ENCODE measurements at places on chromosomes 7 and 10.
A peak's percentile ranks its signal among the peaks of the same experiment; 100 is the strongest.

GRCh38 chr10:105138358-105138757, 497.3 kb downstream of the SORCS3 start:
- DNase-seq = no peak

GRCh38 chr10:120131183-120131582, 238.7 kb downstream of the SEC23IP start:
- DNase-seq = peak; percentile 9

DNA sequence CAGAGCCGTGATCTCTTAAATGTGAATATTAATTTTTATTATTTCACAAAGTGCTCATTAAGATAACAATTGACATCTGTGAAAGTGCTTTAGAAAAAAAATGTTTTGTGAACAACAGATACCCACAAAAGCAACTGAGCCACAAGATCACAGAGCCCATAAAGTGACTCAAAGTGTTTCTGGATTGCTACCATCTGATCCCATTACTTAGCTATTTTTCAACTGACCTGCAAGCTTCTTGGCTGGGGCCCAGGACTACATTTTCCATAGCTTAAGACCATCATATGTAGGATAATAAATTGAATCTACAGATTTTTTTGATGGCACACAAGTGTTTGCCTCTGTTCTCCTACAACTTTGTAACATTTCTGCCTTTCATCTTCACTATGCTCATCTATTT, 674.4 kb downstream of the PHTF2 start:
- DNase-seq = no peak

DNA sequence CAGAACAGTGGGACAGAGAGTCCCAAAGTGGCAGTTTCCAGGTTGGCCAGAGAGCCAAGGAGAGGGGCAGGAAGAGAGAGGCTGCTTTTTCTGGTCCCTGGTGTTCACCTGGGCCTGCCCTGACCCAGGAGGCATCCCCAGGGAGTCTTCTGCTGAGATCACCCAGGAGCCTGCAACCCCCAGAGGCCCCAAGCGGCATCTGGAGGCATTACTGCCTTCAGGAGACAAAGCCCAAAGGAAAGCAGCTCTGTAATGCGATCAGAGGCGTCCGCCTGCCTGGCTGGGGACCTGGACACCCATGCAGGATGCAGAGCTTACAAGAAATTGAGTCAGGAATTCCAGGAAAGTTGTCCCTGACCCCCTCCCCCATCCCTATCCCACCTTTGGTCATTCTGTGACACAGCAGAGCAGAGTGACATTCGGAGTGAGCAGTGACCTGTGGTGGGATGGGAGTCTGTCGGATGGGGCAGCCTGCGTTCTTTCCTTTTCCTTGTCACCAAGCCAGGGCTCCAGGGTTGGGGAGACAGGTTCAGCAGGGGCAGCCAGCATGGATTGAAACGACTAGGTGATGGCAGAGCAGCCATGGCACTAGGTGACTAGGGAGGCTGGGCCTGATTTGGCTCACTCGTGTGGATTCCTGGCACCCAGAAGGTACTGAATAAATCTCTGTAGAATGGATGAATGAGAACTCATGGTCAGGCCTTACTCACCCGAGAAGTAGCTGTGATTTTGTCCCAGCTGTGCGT, 10.4 kb downstream of the UNC5B start:
- no peak for DNase-seq

GRCh38 chr10:61232780-61233179, 220.4 kb downstream of the TMEM26 start:
- DNase-seq = no peak

- DNase-seq = no peak
Measured at GRCh38 chr10:114393482-114393881, 10.8 kb downstream of the AFAP1L2 start.

DNA sequence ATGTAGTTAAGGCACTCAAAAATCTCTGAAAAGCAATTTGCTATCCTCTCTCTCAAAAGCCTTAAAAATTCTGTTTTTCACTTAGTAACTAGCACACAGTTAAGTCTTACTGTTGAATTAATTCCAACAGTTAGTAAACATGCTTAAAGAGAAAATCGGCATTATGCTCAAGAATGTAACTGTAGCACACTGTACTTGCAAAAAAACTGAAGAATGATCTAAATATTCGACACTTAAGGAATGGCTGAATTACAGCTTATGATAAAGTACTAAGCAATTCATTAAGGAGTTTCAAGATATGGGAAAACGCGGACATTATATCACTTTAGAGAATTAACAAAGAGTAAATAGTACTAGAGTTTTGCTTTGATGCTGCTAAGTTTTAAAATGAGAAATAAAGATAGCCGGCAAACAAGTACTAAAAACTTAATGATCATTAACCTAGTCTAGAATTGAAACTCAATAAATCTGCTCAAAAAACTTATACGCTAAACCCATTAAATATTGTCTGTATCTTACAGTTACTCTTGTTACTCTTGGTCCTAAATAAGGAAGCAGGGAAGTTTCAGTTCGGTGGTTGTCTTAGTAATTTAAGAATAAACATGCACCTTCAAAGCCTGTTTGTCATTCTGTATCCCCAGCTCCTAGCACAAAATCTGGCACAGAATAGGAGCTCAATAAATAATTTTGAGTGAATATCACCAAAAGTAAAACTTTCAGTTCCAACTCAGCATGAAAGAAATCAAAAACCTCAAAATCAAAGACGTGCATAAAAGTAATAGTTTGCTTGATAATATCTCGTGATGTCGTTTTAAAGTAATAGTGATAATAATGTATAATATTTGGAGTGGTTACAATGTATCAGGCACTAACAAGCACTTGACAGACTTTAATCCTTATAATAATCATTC, 1.2 kb downstream of the TRDMT1 start:
- peak; percentile 72 for DNase-seq

DNA sequence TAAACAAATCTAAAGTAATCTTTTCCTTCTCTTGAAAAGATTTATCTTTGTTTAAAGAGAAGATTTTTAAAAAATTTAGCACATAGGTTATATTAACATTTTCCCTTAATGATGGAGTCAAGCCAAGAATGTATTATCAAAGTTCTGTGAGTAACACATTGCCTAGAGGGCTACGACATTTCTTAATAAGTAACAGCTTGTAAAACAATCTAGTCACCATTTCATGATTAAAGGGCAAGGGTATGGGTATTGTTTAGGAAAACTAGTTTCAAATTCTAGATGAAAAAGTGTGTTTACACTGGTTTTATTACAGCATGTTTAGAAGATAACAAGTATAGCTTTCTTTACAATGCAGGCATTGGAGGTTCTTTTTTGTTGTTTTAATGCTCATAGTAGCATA, 28.6 kb upstream of the LAMB4 start:
- no peak for DNase-seq

- no peak for DNase-seq
Measured at GRCh38 chr7:101608772-101609713, 20.1 kb downstream of the MYL10 start.

DNA sequence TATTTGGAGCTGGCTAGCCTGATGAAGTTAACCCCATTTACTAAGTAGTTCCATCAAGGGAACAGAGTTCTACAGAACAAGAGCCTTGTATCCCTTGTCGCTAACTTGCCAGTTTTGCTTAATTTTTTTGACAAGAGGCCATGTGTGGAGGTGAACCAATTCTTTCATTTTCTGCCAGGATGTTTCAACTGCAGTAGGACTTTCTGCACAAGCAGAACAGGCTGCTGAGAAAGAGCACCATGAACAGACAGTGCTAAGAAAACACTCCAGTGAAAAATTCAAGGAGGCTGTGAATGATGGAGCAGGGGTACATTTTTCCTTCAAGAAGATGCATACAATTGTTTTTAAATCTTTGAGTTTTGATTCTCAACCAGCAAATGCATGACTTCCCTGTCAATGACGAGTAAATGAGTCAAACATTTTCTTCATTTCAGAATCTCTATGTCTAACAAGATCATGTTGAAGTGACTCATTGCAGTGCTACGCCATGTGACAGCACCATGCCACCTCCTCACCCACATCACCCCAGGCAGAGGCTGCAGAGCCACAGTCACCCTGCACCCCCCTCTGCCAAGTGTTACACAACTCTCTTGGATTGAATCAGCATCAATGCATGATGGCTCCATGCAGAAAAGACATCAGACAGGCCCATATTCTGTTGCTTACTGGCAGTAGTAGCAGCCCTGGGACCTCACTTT, 193.1 kb downstream of the COBL start:
- DNase-seq = peak; percentile 92

- DNase-seq = no peak
Measured at GRCh38 chr10:93993782-93994437, at the start of gene PLCE1. PLCE1 (plus strand) TSS chr10:93993931; CDS start chr10:94031047, 37,116 bp downstream.

- no peak for DNase-seq
Measured at GRCh38 chr7:684416-684815, 42.1 kb upstream of the DNAAF5 start.

DNA sequence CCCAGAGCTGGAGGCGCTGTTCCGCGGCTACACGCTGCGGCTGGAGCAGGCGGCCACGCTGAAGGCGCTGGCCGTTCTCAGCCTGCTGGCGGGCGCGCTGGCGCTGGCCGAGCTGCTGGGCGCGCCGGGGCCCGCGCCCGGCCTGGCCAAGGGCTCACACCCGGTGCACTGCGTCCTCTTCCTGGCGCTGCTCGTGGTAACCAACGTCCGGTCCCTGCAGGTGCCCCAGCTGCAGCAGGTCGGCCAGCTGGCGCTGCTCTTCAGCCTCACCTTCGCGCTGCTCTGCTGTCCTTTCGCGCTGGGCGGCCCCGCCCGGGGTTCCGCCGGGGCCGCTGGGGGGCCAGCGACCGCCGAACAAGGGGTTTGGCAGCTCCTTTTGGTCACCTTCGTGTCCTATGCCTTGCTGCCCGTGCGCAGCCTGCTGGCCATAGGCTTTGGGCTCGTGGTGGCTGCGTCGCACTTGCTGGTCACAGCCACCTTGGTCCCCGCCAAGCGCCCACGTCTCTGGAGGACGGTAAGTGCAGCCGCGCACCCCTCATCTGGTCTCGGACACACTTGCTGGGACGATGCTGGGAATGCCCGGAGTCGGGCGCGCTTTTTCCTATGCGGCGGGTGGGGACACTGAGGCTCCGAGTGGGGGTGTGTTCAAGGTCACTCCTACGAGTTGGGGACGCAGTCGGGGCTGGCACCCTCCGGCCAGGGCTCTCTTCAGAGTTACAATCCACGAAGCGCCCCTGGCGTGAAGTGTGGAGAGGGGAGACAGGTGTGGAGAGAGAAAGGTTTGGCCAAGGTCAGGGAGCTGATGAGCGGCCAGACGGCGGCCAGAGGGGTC, 717 bp downstream of the ADCY1 start:
- peak; percentile 36 for DNase-seq

DNA sequence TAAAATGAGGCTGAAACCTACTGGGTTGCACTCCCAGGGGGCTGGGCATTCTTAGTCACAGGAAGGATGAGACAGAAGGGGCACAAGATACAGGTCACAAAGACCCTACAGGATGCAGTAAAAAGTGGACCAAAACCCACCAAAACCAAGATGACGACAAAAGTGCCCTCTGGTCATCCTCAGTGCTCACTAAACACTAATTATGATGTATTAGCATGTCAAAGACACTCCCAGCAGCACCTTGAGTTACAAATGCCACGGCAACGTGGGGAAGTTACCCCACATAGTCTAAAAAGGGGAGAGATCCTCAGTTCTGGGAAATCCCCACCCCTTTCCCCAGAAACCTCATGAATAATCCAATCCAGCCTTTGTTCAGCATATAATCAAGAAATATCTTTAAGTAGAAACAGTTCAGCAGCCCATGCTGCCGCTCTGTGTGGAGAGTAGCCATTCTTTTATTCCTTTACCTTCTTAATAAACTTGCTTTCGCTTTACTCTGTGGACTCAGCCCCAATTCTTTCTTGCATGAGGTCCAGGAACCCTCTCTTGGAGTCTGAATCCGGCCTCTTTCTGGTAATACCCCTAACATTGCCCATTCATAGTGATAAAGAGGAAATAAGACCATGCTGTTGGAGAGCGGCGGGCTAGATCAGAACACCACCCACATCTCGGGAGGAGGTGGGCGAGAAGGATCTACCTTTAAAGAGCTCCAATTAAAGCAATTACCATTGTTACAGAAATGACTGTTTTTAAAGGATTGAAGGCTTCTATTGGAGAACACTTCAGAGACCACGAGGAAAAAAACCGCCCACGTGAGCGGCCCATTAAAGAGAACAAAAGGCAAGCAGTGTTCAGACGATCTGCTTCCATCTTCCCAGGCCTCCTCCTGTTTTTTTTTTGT, 170.9 kb downstream of the USP6NL start:
- no peak for DNase-seq

DNA sequence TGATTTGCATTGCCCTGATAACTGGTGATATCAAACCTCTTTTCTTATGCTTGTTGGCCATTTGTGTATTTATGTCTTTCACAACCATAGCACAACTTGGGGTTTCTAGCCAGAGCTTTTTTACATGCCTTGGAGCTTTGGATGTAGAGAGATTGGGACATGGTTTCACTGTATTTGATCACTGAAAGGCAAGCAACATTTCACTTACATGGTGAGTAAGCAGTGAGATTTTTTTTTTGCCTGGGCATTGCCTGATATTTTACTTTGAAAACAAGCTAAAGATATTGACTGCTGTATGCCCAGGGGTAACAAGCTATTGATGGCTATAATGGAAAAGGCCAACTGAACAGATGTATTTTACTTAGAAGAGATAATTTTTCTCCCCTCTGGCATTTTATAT, 259.0 kb downstream of the PHTF2 start:
- no peak for DNase-seq

GRCh38 chr10:52566471-52567246, 205.9 kb downstream of the MBL2 start:
- DNase-seq = peak; percentile 22

DNA sequence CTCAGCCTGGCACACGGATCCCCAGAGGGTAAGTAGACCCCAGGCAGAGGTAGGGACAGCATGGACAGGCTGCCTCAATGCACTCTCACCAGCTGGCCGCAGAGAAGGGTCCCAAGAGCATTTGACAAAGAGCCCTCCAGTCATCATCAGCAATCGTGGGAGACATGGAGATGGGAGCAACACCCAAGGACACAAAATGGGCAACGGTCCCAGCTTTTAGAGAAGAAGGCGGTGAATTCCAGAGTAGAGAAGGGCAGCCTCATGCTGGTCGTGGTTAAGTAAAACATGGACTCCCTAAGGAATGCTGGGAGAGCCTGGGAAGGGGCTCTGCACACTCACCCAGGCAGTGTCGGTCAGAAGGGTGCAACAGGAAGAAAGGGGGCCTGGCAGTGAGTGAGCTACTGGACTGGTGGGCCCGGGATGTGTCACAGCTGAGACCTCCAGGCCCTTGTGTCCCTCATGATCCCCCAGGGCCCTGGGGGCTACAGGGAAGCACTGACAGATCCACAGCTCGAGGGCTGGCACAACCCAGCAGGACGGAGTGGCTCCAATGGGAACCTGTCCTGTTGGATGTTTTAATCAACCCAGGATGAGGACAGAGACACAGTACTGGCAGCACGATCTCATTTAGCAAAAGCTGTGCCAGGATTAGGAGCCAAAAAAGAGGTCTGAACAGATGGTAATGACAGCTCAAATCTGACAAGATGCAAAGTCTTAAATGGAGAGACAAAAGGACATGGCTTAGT, 147.1 kb downstream of the NEURL1 start:
- no peak for DNase-seq

DNA sequence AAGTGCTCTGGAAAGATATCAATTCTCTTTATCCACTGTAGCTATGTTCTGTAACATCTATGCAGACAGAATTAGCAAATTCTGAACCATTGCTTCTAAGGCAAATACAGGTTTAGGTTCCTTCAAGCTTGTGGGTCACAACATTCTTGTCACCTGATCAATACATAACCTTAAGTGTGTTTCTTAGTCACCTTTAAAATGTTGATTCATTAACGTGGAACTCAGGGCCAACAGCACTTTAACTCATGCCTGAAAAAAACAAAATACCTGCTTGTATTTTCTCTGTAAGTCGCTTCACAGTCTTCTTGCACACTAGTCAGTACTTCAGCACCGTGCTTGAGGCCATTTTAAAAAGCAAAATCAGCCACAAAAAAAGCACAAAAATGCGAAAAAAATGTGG, 35.2 kb upstream of the TRIL start:
- no peak for DNase-seq

GRCh38 chr10:98170249-98171117, 36.0 kb downstream of the R3HCC1L start:
- peak; percentile 50 for DNase-seq
